SIG-M5 (cell line): ENCODE measurements at places on chromosomes 2 and 18.

DNA sequence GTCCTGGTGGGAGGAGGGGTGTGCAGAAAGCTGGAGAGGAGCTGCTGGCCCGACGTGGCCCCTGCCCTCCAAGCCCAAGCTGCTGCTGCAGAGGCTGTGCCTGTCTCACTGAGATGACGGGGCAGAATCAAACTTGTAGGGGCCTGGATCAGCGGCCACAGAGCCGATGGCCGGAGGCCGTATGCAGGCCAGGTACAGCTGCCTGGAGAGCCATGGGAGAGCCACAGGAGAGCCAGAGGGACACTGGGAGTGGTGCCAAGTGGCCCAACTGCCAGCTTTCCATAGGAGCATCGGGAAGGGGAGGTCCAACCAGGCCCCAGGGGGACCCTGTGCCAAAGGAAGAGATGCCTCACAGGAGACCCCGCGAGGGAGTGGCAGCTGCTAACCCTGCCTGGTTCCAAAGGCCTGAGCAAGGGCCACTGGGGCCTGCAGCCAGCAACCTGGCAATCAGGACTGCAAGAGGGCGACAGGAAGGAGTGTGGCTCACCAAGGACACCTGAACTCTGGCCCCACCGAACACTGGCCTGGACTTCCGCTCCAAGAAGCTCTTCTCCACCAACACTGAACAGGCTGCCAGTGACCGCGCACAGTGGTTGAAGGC lies 70.7 kb downstream of the HDAC4 start:
- DNase-seq = no peak

DNA sequence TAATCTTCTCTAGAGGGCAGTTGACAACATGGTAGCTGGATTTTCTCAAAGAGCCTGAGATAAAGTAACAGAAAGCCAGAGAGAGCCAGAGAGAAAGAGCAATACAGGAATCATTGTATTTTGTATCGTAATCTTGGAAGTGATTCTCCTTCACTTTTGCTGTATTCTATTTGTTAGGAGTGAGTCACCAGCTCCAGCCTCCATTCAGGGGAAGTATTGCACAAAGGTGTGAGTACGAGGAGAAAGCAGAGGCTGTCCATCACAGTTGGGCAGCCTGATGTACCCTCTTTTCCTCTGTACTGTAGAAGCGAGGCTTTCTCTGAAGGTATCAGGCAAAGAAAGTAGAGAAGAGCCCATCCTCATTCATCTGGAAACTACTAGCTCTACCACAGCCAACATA lies 176.8 kb downstream of the KCNS3 start:
- DNase-seq = no peak

DNA sequence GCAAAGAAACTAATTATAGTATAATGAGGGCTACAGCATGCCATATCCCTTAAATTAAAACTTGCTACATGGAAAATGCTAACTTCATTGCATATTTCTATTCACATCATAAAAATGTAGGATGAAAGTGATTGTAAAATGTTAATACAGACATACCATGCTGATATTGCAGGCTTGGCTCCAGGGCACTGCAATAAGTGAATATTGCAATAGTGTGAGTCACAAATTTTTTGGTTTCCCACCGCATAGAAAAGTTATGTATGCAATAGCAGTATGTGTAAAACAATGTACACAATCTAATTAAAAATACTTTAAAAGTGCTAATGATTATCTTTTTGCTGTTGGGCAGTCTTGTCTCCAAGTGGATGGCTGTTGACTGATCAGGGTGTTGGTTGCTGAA lies 162.1 kb downstream of the CD8B2 start:
- DNase-seq = no peak

GRCh38 chr2:54838585-54839035 lies 115.1 kb downstream of the EML6 start:
- DNase-seq = no peak

- no peak for DNase-seq
Measured at GRCh38 chr2:139964721-139965440, 1184.7 kb upstream of the NXPH2 start.
